Prostate gland (tissue), 2 donors: ENCODE measurements at places on chromosomes 12 and 14. TPM values are rescaled to one million over a fixed set of nuclear protein-coding genes. Genes with fewer than 3 reads are reported as not detected.

GRCh38 chr12:56979628-56980027 lies 22.2 kb upstream of the RDH16 start:
- H3K4me3 ChIP-seq, result no peak overlapping the region
- no peak overlapping the region for H3K27ac ChIP-seq
- DNase-seq, result no peak

DNA sequence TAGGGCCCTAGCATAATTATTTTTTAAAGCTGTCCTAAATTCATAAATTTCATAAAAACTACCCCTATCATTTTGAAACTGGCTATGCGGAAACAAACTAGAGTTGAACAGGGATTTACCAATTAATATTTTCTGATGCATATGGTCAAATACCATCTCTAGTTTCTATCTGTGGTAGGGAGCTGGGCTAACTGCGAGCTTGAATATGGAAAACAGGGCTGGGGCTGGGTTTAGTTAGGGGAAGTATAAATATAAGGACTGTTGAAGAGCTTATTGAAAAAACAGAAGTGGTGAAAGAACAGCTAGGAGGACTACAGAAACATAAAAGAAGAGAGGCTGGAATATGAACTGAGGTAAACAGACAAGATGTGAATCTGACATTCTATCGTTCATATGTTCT lies 91.8 kb downstream of the SLC38A1 start:
- no peaks in the 10 kb centered on the region for H3K36me3 ChIP-seq
- no peaks in the 10 kb centered on the region for H3K4me1 ChIP-seq
- no peak overlapping the region for H3K27ac ChIP-seq
- no peak for DNase-seq
- H3K4me3 ChIP-seq, result no peak overlapping the region
- no peaks in the 10 kb centered on the region for H3K27me3 ChIP-seq

The IKBIP gene
- 6.5 TPM for total RNA-seq

GRCh38 chr12:93390031-93390430 lies 12.3 kb downstream of the NUDT4 start:
- no peaks in the 10 kb centered on the region for H3K36me3 ChIP-seq
- H3K27ac ChIP-seq, result no peak overlapping the region
- DNase-seq, result no peak
- no peaks in the 10 kb centered on the region for H3K27me3 ChIP-seq

The CCDC197 gene
- not detected for total RNA-seq

The CATSPERB gene
- total RNA-seq, result 1.2 TPM

- no peak overlapping the region for H3K4me3 ChIP-seq
- H3K4me1 ChIP-seq, result no peaks in the 10 kb centered on the region
- no peaks in the 10 kb centered on the region for H3K36me3 ChIP-seq
- no peaks in the 10 kb centered on the region for H3K27me3 ChIP-seq
Observed at GRCh38 chr12:77364400-77364799, 299.0 kb upstream of the E2F7 start.

GRCh38 chr12:37672655-37673260 lies 643.8 kb upstream of the ALG10B start:
- no peaks in the 10 kb centered on the region for H3K27me3 ChIP-seq
- no peaks in the 10 kb centered on the region for H3K36me3 ChIP-seq
- H3K27ac ChIP-seq, result no peak overlapping the region

DNA sequence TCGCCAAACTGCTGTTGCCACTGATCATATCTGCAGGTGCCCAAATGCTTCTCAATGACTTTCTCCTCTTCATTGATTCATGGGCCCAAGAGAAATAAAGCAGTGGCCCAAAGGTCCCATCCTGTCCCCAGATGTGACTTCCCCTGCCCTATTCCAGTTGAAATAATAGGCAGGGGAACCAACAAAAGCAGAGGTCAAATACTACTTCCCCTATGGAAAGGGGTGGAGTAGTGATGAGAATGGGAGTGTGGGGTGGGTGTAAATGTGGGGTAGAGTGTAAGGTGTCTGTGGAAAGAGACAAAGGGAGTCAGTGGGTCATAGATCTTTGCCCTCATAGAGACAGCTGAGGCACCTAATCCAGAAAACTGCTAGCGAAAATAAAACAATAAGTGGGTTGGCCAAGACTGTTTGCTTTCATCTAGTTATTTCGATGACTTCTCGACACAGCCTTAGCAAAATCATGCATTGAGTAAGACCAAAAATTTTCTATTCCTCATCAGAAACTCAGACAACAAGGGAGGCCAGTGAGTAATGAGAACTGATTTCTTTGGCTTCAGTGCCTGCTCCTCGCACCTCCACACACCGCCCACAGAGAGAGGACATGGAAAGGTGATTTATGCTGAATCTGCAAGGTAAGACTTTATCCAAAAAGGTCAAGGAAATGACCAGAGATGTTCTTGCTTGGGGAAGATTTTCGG lies 10.9 kb upstream of the IL22 start:
- no peak overlapping the region for H3K4me3 ChIP-seq
- no peak for DNase-seq
- H3K4me1 ChIP-seq, result no peaks in the 10 kb centered on the region
- H3K27ac ChIP-seq, result no peak overlapping the region

- DNase-seq, result no peak
- H3K36me3 ChIP-seq, result no peaks in the 10 kb centered on the region
- H3K27ac ChIP-seq, result no peak overlapping the region
- no peak overlapping the region for H3K4me3 ChIP-seq
- no peaks in the 10 kb centered on the region for H3K4me1 ChIP-seq
- H3K27me3 ChIP-seq, result no peaks in the 10 kb centered on the region
Observed at GRCh38 chr12:104355630-104356029, 52.1 kb downstream of the EID3 start.

The IQSEC3 gene
- total RNA-seq, result 2.6 TPM

- no peak overlapping the region for H3K4me3 ChIP-seq
- no peaks in the 10 kb centered on the region for H3K27me3 ChIP-seq
- no peaks in the 10 kb centered on the region for H3K36me3 ChIP-seq
- DNase-seq, result no peak
- H3K27ac ChIP-seq, result no peak overlapping the region
Observed at GRCh38 chr12:81337886-81338285, 260.0 kb downstream of the ACSS3 start.

GRCh38 chr14:35932659-35933159 lies 106.6 kb downstream of the BRMS1L start:
- H3K4me3 ChIP-seq, result no peak overlapping the region
- H3K4me1 ChIP-seq, result no peaks in the 10 kb centered on the region
- no peak for DNase-seq
- H3K36me3 ChIP-seq, result no peaks in the 10 kb centered on the region

The HOXC10 gene
- total RNA-seq, result 7.2 TPM

- peaks cover 1% of the 10 kb centered on the region for H3K4me1 ChIP-seq
- no peak for DNase-seq
- no peaks in the 10 kb centered on the region for H3K27me3 ChIP-seq
- H3K36me3 ChIP-seq, result no peaks in the 10 kb centered on the region
- peak overlapping the region; percentile 86 for H3K27ac ChIP-seq
Observed at GRCh38 chr14:60642270-60643140, 6.8 kb downstream of the SIX1 start.
